ENCODE measurements at places on chromosomes 6 and 20.

DNA sequence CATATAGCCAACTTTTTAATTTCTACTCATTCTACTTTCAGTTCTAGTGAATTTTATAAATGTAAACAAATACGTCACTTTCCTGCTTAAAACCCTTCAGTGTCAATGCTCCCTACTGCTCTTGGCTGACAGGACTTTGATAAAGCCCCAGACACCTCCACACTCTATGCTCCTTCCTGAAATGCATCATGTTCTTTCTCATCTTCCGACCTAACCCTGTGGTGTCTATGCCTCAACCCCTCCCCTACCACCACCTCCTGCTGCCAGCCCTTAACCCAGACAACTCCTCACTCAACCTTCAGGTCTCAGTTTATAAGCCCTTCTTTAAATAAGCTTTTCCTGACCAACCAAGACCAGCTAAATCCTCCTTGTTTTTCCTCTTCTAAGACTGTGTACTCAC, 19.1 kb downstream of the TLDC2 start:
- no peak for DNase-seq

- DNase-seq: no peak
These were observed 186.1 kb downstream of the TASP1 start for GRCh38 chr20:13452470-13453124.

- DNase-seq: no peak
These were observed 23.1 kb downstream of the SERPINB1 start for GRCh38 chr6:2818593-2818992.

- no peak for DNase-seq
These were observed 684 bp upstream of the MED23 start for GRCh38 chr6:131628726-131629125.

All from hippocampal formation (tissue), 2 donors.